ENCODE measurements at places on chromosomes 7 and 10.

GRCh38 chr10:47266602-47267001 lies 33.4 kb upstream of the GDF10 start:
- no peak for DNase-seq

- DNase-seq, result no peak
These were observed 476.5 kb upstream of the IGFBP3 start for GRCh38 chr7:46397591-46397990.

DNA sequence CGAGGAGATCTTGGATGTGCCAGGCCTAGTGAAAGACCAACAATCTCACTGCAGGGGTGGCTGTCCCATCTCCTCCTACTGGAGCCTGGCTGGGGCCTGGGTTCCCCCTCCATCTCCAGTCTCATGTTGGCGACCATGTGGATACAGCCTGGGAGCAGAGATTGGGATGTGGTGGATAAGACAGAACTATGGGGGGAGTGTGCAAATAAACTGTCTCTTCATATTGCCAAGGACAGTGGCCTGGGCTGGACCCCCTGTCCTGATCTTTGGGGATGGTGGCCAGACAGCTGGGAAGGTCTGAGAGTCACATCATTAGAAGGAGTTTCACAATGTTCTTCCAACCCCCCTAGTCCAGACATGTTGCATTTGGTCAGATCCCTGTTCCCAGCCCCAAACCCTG lies 5.8 kb upstream of the MINDY4 start:
- no peak for DNase-seq

DNA sequence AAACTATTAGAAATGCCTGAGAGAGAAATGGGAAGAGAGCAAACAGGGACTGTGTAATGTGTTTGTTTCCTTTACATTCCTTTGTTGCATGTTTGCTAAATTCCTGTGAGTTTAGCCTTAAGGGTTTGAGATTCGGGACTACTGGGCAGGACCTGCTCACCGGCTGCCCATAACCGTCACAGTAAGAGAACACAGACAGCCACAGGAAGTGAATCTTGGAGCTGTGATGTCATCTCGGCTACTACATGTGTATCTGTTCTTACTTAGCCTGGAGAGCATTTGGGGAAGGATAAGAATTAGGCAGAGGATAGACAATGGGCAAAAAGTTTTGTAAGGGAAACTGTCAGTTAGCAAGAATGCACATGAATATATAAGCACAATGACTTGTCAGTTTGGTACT lies 485.1 kb upstream of the KLF6 start:
- DNase-seq, result peak; percentile 44

GRCh38 chr10:3290550-3290949 lies 118.0 kb upstream of the PITRM1 start:
- no peak for DNase-seq

DNA sequence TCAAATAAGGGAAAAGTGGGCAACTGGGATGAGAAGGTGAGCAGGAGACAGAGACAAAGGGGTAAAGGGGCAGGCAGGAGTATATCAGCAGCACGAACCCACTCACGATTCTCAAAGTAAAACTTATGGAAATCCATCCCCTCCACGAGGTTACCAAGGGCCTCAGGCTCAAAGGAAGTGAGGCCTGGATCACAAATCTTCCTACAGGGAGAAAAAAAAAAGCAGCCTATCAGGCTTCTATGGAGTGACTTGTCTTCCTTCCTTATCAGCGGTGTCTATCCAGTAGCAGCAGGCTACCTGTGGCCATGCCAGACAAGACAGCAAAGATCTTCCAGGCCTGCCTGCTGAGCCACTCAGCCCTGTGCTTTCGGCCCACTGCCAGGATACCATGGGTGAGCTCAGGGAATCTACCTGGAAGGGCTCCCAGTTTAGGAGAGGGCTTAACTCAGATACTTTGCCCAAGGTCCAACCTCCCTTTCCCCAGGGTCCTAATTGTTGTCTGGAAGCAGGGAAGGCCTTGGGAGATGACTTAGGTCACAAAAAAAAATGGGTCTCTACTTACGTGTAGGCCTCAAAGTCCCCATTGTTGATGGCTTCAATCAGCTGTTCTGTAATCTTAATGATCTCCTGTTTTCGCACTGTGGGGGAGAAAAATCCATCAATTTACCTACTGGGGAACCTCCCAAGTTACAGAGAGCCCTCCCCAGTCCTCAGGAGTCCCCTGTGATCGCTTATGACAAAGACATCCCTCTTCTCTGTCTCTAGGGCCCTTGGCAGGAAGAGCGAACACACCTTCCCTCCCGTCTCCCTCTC lies 5.7 kb upstream of the NDST2 start:
- no peak for DNase-seq

DNA sequence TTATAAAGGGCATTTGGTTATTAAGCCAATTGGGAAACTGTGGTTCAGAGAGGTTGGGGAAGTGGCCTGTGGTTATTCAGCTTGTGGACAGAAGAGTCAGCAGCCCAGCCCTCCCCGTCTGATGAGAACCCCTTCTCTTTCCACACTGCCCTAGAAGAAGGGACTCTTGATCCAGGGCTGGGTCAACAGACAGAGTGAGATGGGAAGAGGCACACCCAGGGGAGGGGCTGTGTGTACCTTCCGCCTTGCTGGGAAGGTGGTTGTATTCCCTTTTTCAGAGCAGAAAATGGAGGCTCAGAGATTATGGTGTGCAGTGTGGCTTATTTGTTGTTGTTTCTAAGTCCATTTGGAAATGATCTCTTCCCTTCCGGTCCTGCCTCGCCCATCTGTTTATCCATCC lies 103.4 kb downstream of the GRK5 start:
- no peak for DNase-seq

DNA sequence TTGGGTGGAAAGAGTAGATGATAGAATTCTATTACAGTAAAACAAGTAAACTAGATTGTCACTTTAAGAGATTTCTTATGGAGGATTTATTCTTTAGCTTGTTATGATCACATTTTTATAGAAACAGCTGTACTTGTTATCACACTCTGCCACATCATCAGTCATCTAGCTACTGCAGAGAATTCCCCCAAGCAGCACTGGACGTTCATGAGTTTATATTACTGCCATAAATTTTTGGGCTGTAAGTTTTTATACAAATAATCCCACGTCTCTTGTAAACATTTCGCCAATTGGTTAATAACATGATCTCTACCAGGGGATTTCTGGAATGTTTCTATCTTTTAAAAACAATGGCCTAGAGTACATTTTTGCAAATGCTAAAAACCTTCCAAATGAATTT lies 238.8 kb downstream of the POLR1F start:
- DNase-seq, result no peak

GRCh38 chr7:20545016-20545415 lies 70.5 kb upstream of the ABCB5 start:
- no peak for DNase-seq

GRCh38 chr10:82643601-82644000 lies 768.6 kb downstream of the NRG3 start:
- DNase-seq, result no peak

DNA sequence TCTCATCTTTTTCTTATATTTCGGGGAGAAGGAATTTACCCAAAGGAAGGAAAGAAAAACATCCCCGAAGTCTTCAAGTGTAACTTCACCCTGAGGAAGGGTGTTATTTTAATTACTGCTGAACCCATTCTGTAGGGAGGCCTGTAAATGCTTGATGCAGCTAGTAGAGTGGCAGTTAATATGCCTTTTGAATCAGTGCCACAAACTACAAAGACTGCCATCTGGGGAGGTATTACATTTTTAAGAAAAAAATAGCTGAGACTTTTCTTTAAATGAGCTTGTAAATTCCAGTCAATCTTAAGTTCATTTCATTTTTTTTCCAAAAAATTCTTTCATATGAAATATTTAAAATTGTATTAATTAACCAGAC lies 233.1 kb upstream of the FERD3L start:
- DNase-seq, result no peak

DNA sequence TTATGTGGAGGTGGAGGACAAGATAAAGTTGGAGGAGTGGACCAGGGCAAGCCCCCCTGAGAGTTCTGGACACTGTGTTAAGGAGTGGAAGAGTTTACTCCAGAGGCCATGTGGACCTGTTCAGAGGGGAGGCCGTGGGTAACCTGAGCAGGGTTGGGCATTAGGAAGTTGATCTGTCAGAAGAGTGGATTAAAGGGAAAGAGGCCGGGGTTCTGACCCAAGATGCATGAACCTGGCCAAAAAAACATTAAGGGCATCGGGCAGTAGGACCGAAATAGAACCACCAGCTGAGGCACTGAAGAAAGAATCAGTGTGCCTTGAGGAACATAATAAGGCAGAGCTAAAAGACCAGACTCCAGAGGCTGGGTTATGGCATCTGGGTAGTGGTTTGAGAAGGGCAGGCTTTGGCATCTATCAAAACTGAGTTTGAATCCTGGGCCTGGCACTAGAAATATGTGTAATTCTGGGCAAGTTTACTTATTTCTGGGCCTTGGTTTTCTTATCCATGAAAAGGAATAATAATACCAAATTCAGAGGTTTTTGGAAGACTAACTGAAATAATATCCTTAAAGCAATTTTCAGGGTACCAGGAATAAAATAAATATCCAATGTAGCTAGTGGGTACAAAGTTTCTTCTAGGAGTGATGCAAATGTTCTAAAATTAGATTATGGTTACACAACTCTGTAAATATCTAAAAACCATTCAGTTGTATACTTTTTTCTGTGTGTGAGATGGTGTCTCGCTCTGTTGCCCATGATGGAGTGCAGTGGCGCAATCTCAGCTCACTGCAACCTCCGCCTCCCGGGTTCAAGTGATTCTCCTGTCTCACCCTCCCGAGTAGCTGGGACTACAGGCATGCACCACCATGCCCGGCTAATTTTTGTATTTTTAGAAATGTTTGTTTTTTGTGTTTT lies 10.9 kb upstream of the FRAT1 start:
- DNase-seq, result no peak

DNA sequence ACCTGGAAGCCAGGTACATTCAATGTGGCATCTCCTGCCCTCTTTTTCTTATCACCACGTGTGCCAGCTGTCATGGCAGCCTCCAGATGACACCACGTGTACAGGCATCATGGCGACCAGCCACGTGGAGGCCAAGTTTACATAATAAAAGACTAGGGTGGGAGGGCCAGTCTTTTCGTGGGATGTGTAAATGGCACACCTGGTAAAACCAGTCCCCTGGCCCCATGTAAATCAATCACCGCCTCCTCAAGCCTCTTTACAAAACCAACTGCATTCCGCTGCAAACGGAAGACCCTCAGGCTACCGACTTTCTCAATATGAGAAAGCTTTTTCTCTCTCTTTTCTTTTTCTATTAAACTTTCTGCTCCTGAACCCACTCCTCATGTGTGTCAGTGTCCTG lies 65.1 kb upstream of the PHF14 start:
- no peak for DNase-seq

GRCh38 chr7:29185613-29186012 lies 9.0 kb upstream of the CHN2 start:
- no peak for DNase-seq

DNA sequence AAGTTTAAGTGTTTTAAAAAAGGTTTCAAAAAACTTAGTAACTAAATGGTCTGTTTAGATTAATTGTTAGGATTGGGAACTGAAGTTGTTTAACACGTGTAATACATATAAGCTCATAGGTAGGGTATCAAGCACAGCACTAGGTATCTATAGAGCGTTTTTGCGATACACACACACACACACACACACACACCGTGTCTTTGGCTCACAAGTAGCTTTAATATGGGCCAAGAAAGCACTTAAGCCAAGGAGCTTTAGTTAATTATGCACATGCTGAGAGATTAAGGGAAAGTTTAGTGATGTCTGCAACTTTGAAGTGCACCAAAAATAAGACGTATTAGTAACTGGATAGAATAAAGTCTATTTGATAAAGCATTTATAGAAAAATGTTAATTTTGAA lies 93.8 kb upstream of the CNTNAP2 start:
- DNase-seq, result no peak

- no peak for DNase-seq
These were observed 1206.6 kb downstream of the TYW1 start for GRCh38 chr7:68203251-68203650.

- no peak for DNase-seq
These were observed 5.7 kb downstream of the UPK3B start for GRCh38 chr7:76515999-76516443.

DNA sequence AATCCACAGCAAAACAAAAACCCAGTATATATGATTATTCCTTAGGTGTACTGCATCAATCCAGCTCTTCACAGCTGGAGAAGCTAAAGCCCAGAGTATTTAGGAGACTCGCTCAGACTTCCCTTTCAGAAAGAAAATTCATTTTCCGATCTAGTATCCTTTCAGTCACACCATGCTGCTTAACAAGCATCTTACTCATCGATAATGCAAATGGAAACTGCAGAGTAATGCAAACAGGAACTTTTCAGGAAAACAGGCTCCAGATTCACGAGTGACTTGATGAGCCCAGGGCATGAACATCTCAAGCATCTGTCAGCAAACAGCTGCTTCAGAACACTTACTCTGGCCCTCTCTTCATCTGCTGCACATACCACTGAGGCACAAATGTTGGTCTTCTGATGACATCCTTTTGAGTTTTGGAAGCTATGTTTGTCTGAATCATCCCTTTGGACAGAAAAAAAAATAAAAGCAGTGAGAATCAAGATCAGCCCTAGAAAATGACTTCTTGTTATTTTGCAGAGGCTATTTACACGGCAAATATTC lies 24.9 kb upstream of the ZC3HAV1L start:
- DNase-seq, result no peak

- DNase-seq, result peak; percentile 43
These were observed 48.2 kb upstream of the ANKRD1 start for GRCh38 chr10:90969121-90969534.

DNA sequence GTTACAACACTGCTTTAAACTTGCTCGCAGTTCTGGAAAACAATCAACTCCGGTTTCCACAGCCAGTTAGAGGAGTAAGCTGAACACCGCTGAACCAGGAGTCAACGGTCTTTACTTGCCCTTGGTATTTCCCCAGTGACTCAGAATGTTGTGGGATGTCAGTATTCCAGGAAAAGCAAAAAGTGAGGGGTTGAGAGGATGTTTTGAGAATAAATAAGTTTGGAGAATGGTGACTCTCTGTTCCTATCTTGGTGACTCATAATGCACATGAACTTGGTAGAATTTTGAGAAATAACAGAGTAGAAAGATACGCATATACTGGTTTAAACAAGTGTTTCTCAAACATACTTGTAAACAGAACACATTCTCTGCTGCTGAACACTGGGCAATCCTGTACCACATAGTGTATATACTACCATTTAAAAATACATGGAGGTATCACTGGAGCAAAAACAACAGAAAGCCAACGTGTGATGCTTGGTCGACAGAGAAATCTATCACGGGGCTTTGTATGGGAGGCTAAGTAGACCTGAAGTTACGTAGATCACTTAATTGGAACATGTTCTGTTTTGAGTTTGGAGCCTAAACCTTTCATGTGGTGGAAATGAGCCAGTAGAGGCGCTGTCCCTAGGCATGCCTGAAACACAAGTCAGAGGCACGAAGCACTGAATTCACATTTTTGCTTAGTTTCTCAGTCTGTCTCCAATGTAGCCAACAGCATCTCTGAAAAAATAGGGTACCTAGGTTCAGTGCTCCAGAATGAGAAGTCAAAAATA lies 534.3 kb downstream of the PARD3 start:
- DNase-seq, result peak; percentile 95
